ENCODE measurements at places on chromosomes 4 and X.

DNA sequence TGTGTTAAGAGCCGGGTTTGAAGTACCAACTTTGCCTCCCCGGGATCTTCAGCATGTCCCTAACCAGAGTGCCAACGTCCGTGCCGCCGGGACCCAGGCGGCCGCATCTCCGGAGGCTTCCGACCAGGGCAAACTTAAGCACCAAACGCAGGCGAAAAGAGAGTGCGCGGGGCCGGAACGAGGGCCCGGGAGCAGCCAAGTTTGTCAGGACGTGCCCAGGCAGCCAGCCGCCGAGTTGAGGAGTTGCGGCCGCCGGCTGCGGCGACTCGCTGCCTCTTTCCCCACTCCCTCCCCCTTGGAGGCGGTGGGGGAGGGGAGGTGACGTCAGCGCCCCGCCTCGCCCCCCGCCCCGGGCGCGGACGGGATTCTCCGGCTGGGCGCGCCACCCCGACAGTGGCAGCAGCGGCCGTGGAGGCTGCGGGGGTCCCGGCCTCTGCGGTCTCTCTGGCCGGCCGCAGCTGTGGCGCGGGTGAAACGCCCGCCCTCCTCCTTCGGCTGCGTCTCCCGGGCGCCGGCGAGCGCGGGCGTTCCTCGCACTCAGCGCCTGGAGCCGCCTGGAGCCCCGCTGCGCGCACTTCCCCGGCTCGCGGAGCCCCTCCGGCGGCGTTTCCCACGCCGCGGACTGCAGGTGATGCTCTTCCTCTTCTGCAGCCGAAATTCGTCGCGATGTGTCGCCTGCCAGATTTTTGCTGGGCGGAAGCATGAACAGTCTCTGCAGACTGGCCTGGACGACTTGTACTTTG lies 2.9 kb upstream of the FAT1 start:
- DNase-seq: no peak

GRCh38 chr4:38069271-38069760 lies 109.1 kb downstream of the PTTG2 start:
- DNase-seq: no peak

DNA sequence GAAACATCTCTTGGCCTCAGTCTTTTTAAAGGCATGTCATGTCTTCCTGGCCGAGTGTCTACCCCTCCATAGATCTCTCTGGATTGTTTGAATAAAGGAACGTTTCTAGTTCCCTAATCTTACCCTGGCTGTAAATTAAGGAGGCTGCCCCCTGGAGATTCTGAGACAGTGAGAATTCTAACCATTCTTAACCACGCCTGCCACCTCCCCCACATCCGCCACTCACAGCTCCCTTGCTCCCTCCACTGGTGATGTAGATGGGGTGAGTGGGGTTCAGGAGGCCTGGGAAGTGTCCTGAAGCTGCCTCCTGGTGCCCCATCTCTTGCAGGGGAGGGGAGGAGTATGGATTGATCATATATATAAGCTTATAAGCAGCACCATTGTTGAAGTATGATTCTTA lies 48.0 kb upstream of the TRIM2 start:
- DNase-seq: no peak

DNA sequence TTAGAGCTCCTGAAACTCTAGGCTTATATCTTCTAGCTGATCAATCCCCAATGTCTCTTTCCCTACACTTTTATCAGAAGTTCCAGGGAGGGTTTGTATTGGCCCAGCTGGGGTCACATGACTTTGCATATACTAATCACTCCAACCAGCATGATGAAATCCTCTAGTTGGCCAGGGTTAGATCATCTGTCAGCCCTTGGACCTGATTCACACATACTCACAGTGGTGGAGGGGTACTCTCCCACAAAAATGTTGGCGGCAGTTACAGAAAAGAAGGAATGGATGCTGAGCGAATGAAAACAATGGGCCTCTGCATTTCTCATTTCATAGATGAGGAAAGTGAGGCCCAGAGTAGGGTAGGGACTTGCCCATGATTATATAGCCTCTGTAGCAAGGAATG lies 151.1 kb downstream of the PJA1 start:
- no peak for DNase-seq

DNA sequence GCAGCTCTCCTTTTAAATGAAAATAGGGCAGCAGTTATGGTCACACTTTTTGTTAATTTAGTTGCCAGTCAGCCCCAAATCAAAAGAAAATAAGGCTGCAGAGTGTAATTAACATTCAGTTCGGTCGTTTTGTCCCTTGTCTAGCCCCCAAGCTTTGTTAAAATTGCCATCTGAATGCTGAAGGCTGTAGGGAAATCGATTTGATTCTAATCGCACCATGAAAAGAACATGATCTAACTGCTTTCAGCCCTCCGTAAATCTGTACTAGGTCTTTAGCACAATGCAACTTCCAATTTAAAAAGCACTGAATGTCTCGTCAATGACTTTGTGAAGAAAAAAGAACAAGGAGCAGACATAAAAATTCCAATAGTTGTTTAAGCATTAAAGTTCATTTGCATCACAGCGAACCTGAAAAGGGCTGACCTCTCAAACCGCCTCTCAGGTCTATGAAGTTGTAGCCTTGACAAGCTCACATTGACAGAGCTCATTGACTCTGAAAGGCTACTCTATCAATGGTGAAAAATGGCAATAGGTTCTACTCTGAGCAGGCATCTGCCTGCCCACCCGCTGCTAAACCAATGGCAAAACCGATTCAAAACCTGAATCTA lies 48.9 kb downstream of the CHIC2 start:
- no peak for DNase-seq

- DNase-seq: no peak
Observed at GRCh38 chrX:82711457-82711856, 796.6 kb upstream of the POU3F4 start.
